ENCODE measurements at places on chromosomes 5 and 9.
A peak's percentile ranks its signal among the peaks of the same experiment; 100 is the strongest.

DNA sequence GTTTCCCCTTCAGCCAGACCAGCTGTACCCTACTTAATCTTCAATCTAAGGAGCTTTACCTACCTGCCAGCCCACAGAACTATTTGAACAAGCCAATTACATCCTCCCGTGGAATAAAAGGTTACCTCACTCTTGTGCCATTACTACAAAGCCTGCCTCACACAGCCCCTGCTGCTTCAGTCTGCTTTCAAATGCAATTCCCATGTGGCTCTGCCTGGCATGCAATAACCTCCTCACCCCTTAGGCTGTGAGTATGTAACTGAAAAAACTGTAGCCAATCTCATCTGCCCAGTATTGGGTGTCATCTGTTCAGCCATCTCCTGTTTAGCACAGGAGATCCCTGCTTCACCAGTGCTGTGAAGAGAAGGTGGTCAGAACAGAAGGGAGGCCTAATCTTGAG, 6.1 kb upstream of the GCNT1 start:
- no peak for DNase-seq

GRCh38 chr5:95927927-95928723, 33.5 kb downstream of the ELL2 start:
- no peak for DNase-seq

DNA sequence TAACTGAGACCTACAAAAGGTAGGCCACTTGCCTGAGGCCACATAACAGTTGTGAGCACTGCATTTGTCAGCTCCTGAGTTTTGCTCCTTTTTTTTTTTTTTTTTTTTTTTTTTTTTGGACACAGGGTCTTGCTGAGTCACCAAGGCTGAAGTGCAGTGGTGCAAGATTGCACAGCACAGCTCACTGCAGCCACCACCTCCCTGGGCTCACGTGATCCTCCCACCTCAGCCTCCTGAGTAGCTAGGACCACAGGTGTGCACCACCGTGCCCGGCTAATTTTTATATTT, 37.1 kb downstream of the LAMC3 start:
- DNase-seq: no peak

- DNase-seq: no peak
Measured at GRCh38 chr9:36192196-36192595, 1.5 kb downstream of the CLTA start.

DNA sequence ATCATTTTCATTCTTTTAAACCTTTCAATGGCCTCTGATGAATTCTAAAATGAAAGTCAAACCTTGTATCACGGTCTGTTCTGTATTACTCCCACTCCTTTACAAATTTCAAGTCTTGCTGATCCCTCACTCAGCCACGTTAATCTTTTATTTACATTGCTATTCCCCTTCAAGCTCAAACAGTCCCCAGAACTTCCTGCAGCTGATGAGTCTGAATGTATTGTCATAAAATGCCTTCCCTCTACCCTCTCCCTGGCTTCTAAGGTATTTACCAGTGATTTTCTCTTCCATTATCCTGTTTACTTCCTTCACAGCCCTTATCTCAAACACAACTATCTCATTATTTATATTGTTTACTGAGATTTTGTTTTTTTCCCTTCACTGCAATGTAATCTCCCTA, 562.3 kb upstream of the C9orf72 start:
- no peak for DNase-seq

- DNase-seq: no peak
Measured at GRCh38 chr5:138748630-138749081, 4.6 kb upstream of the CTNNA1 start.

DNA sequence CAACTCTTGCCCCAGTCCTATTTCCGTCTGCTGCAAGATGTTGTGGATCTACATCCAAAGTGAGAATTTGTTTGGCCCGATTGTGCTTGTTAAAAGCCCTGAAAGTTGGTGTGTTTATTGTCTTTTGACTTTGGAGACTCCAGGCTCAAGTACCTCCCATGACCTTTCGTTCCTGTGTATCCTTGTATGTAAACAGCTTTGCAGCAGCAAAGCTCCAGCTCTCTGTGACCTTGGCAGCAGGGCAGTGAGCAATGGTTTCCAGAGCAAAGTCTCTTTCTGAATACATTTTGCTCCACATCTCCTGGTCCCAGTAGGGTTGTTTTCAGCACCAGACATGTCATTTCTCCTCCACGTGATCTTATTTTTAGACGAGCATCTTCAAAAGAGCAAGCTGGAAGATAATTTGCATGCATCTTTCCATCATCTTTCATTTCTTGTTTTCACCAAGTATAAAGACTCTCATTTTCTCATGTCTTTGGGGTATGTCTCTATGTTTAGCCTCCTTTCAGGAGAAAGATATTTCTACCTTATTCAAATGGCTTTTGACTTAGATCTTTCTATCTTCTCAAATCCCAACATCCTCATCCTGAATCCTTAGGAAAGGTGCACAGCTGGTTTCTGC, 68.1 kb upstream of the ERCC6L2 start:
- DNase-seq: no peak

GRCh38 chr5:178667101-178667500, 40.3 kb upstream of the CLK4 start:
- no peak for DNase-seq

- DNase-seq: no peak
Measured at GRCh38 chr9:70030156-70030555, 13.5 kb upstream of the MAMDC2 start.

DNA sequence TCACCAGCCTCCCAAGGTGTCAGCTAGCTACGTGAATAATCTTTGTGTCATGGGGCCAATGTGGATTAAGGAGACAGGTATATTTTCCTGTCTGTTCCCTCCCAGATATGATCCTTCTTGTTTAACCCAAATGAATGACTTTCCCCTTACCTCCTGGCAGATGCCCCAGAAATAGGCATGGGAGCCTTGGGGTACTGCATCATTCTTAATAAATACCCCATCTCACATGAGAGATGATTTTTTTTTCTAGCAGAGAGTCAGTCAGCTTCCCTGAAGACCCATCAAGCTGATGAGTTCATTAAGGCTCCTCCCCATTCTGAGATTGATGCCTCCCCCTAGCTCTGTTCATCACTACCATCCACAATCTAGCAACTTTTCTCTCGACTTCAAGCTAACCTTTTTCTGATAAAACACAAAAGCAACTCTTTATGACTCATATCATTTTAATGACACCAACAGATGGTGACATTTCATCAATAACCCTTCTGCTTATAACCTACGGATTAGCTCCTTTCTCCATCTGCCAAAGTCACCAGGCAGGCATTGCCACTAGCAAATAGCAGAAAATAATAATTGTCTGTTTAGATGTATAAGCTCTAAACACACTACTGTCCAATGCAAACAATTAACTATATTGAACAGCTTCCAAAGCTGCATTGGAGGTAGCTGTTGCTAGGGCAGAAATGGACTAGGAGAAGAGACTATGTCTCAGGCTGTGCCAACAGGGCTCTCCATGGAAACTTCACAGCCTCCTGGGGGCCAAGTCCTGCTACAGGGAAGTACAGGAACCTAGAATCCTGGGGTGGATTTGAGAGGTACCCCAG, 143.7 kb downstream of the ACER2 start:
- no peak for DNase-seq

GRCh38 chr5:79495311-79495710, 18.6 kb downstream of the HOMER1 start:
- peak; percentile 67 for DNase-seq

- no peak for DNase-seq
Measured at GRCh38 chr5:54909911-54910870, 75.2 kb downstream of the ESM1 start.

DNA sequence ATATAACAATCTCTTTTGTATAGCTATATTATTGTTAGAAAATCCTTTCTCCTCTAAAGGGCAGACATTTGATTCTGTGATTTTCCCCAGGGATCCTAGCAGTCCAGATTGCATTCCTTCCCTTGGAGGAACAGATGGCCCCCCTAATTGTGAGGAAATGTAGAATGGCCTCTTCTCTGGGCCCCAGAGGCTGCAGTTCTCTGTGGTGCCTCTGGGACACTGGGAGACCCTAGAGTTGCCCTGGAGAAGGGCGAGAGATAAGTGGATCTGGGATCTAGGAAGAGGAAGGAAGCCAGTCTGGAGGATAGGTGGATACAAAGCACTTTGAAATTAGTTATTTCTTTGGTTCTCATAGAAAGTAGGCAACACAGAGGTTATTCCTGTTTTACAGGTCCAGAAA, 1.9 kb upstream of the HINT2 start:
- no peak for DNase-seq

- no peak for DNase-seq
Measured at GRCh38 chr5:112635276-112635675, 102.4 kb upstream of the APC start.

- no peak for DNase-seq
Measured at GRCh38 chr5:135065306-135066265, 31.6 kb upstream of the PITX1 start.

- DNase-seq: no peak
Measured at GRCh38 chr5:74201334-74202081, 439.0 kb downstream of the ENC1 start.

GRCh38 chr5:172952034-172952511, 7.2 kb upstream of the RPL26L1 start:
- DNase-seq: no peak

DNA sequence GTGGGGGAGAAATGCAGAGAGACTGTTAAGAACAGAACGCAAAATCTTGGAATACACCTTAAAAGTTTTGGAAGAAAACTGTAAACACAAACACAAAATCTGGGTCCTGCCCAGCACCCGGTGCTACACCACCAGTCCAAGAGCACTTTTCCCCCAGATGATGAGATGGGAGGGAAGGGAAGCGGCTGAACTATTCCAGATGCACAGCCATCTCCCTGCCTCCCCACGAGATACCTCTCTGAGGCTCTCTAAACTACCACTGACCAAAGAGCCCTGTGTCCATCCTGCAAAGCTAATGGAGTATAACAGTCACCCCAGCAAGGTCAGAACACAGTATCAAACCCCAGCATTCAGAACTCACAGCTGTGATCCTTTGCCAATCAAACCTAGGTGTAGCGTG, 8.0 kb downstream of the SPARC start:
- no peak for DNase-seq

- DNase-seq: peak; percentile 60
Measured at GRCh38 chr5:35884191-35884769, 27.6 kb downstream of the IL7R start.

DNA sequence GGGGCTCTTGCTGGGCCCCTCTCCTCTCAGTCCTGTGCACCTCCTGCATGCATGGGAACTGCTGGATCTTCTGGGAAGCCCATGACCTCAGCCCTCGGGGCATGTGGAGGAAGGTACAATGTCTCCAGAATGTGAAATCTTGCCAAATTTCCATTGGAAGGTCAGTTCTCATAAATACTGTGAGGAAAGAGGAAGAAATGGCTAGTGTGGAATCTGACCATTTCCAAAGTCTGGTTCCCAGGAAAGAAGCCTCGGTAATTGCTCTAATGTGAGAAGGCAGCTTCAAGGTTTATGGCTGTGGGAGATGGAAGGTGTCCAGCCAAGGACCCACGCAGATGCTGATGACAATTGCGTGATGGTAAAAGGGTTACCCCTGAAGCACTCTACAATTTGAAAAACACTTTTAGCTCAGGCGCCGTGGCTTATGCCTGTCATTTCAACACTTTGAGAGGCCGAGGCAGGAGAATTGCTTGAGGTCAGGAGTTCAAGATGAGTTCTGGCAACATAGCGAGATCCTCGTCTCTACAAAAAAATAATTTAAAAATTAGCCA, 8.1 kb upstream of the IL17B start:
- DNase-seq: no peak

DNA sequence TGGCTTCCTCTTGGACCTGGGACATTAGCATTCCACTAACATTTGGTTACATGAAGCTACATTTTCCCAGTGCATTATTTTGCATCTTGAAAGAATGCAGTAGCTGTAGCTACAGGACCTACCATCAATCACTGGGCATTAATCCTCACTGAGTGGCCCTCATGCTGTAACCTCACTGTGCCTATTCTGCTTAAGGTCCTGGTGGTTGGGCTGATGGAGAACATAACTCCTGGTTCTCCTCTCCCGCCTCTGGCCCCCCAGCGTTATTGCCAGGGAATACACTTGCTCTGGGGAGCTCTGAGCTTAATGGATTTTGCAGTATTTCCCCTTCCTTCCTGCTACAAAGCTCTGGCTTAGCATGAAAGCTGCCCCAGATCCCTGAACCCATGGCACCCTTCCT, 111.5 kb upstream of the EQTN start:
- DNase-seq: no peak

- no peak for DNase-seq
Measured at GRCh38 chr5:119353686-119354366, 2.0 kb upstream of the TNFAIP8 start.

DNA sequence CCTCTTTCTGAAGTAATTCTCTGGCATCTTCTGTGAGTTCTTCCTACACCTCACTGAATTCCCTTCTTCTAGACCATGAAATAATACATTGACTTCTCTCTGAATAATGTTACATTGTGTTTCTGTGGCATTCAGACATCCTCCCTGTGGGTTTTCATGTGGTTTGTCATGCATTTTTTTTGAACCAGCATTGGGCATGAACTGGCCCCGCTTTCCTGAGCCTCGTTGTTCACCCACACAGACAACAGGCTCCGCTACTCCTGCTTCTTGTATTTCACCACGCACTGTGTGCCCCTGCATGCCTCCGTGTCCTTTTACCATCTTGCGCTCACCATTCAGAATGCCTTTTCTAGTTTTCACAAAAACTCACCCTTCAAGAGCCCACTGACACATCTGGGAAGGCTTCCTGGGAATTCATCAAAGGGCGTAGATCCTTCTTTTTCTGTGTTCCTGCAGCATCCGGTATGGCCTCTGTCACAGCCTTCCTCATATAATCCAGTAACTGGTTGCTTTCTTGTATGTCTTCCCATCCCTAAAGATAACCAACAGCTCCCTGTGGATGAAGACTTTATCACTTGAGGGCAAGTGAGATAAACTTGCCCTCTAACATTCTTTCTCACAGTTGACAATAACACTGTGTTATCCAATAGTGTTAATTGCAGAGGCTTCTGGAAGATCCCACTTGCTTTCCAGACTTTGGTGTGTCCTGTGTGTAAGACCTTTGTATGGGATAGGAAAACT, 51.5 kb upstream of the ADAMTSL1 start:
- no peak for DNase-seq

- DNase-seq: no peak
Measured at GRCh38 chr5:172042183-172042582, 35.7 kb upstream of the FBXW11 start.

DNA sequence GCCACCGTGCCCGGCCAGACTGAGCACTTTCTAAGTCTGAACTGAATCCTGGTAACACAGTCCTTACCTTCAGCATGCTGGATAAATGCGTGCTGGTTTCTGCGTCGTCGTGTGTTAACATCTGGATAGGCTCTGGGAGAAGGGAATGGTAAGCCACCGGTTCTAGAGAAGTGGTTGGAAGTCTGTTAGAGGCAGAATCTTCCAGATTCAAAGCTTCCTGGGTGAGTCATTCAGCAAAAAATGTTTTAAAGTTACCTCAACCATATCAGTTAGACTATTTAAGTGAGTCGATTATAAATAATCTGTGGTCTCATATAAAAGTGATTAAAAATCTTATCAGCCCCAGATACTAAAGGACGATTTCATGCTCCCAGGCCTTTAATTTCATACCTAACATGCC, 256.5 kb upstream of the NFIL3 start:
- DNase-seq: no peak
